ENCODE measurements at places on chromosomes 2 and 18.

GRCh38 chr18:60232541-60232940, 140.0 kb downstream of the MC4R start:
- no peak for DNase-seq

GRCh38 chr18:62839874-62840713, 124.8 kb downstream of the PHLPP1 start:
- no peak for DNase-seq

GRCh38 chr2:673016-673415, 4.2 kb downstream of the TMEM18 start:
- no peak for DNase-seq

- DNase-seq: no peak
These were observed 53.9 kb downstream of the LIMS1 start for GRCh38 chr2:108588070-108588668.

GRCh38 chr2:116142644-116143227, 1671.8 kb upstream of the DDX18 start:
- no peak for DNase-seq

GRCh38 chr2:234145057-234145456, 94.6 kb downstream of the SPP2 start:
- no peak for DNase-seq

GRCh38 chr2:23387221-23387550, 2.2 kb downstream of the KLHL29 start:
- no peak for DNase-seq

- DNase-seq: no peak
These were observed 57.5 kb upstream of the MFF start for GRCh38 chr2:227267410-227268115.
